ENCODE measurements at places on chromosomes 5 and 9.

DNA sequence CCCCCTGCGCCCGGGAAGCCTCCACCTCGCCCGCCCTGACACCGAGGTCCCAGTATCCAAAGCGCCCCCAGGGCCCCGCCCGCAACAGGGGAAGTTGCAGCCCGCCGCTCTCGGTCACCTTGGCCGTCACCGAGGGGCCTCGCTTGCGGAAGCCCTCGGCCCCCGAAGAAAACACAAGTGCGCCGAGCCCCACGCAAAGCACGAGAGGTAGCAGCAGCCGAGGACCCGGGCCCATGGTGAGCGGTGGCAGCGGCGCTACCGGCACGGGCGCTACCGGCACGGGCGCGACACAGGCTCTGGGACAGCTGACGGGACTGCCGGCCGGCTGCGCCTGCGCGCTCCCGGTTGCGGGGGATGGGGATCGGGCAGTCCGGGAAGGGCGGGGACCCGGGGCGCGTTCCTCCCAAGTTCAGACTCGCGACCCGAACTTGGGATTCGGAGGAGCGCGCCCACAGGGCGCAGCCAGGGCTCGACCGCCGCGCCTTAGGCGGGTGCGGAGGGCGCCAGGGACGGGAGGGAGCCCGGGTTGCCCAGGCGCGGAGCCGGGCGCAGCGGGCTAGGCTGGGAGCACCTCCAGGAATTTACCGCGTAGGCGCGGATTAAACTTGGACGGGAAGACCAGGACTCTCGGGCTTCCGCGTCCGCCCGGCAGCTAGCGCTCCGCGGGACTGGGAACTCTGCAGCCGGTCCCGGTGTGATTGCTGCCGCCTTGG, at the start of gene PPIC:
Gene PPIC, minus strand, starts transcription at position 335 of the 713 bp plus-strand sequence. Its CDS starts 100 bp downstream, at position 235.
- DNase-seq: no peak

- no peak for DNase-seq
Observed at GRCh38 chr5:67437905-67438845, 241.6 kb upstream of the CD180 start.

DNA sequence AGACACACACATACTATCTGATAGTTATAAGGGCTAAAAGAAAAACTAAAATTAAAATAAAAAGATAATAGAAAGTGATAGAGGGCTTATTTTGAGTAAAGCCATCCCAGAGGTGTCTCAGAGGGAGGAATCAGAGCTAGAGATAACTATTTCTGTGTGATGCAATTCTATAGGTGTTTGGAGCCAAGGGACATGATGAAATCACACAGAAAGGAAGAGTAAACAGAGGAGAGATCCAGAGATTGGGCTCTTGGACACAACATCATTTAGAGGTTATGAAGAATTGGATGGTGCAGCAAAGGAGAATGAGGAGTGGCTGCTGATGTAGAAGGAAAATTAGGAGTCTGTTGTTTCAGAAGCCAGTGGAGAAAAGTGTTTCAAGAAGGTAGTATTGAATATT, 393.5 kb downstream of the DIRAS2 start:
- no peak for DNase-seq

GRCh38 chr9:135810806-135811575, 96.4 kb downstream of the CAMSAP1 start:
- no peak for DNase-seq

DNA sequence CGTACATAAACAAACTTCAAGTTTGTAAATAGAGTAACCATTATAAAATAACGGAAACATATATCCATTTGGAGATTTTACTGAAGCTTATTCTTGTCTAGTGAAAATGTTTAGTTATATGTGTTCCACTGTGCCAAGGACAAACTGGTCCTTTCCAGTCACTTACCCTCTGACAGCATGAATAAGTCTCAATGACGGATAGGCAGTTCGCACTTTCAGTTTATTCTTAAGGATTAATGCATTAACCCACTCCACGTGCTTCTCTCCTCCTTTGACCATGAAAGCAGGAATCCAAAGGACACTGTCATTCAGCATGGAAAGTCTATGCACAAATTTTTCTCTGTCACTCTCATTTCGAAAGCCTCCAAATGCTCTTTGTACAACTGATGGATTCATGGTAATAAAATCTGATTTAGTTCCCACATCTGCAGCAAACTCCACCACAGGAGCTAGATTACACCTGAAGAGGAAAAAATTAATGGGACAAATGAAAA, 47.1 kb downstream of the ST8SIA4 start:
- no peak for DNase-seq

GRCh38 chr5:3265936-3266335, 329.7 kb upstream of the IRX1 start:
- DNase-seq: no peak

- no peak for DNase-seq
Observed at GRCh38 chr9:133830310-133830709, 92.2 kb upstream of the SARDH start.

GRCh38 chr5:38809388-38810359, 36.1 kb upstream of the OSMR start:
- peak; percentile 13 for DNase-seq

DNA sequence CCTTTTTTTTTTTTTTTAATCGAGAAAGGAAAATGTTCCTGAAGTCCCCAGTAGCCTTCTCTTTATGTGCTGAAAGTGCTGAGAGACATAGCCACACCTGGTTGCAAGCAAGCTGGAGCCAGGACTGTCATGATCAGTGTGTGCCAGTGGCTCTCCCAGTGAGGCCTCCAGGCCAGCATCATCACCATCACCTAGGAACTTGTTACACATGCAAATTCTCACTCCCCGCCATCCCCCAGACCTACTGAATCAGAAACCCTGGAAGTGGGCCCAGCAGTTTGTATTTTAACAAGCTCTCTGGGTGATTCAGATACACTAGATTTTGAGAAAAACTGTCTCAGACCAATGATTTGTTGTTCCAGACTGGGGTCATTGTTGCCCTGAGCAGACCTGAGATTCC, 181.9 kb upstream of the GLRA1 start:
- no peak for DNase-seq

GRCh38 chr5:134541736-134542376, 16.4 kb downstream of the JADE2 start:
- peak; percentile 14 for DNase-seq

DNA sequence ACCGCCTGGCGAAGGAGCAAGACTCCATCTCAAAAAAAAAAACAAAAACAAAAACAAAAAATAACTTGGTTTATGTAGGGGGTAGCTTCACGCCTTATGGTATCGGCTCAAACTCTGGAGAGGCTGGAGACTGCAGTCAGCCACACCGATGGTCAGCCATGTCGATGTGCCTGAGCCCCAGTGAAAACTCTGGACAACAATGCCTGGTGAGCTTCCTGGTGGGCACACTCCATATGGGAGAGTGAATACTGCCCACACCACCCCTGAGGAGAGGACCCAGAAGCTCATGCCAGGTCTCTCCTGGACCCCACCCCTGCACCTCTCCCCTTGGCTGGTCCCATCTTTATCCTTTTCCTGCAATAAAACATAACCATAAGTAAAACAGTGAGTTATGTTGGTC, 19.6 kb downstream of the IPPK start:
- DNase-seq: no peak

DNA sequence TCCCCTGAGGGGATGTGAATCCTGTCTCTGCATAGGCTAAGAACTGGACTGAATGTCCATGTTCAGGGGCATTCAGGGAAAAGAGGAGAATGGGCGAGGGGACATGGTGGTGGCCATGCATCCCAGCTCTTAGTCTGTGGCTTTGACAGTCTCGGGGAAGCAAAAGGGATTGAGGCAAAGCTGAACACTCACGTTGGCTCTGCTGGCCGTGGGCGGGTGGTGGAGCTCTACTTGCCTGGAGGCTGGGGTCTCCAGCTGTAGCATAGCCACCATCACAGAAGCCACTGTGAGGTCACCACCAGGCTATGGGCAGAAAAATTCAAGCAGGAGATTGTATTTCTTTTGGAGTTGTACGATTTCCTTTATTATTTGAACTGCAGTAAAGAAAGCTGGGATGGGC, 4.1 kb downstream of the GARIN3 start:
- no peak for DNase-seq

- DNase-seq: no peak
Observed at GRCh38 chr5:146165460-146165859, 17.0 kb downstream of the LARS1 start.

Data from CD8-positive, alpha-beta memory T cell (primary cell).